ENCODE measurements at places on chromosomes 13 and 19.
A peak's percentile ranks its signal among the peaks of the same experiment; 100 is the strongest.

DNA sequence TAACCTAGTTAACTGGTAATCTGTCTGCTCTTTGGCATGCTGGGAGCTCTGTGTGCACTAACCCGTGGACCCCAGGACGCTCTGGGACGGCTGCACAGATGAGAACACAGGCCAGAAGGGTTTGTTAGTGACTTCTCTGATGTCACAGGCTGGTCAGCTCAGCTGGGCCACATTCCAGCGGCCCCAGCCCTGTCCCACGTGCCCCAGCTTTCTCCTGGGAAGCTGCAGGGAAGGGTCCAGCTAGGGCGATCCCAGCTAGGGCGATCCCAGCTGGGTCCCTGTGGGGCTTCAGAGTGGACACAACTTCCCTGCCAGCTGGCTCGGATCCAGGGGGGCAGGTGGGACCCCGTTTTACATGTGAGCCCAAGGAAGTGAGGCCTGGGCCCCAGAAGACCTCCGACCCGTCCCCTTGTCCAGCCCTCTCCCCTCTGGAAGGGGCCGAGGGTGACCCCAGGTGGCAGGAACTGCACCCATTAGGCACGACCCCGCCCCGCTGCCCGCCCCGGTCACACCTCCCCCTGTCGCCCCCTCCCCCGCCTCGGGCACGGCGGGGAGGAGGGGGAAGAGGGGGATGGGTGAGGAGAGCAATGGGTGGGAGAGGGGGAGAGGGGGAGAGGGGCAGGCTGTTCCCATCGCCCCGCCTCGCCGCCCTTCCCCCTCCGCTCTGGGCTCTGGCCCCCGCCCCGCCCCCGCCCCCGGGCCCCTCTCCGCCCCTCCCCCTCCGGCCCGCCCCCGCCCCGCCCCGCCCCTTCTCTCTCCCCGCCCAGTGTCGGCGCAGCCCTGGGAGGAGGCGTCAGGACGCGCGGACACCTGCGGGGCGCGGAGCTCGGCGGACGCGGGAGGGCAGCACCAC is 75.2 kb upstream of the MCF2L start:
- DNase-seq, result peak; percentile 35

GRCh38 chr13:111177081-111177711 is 62.1 kb downstream of the ARHGEF7 start:
- no peak for DNase-seq

GRCh38 chr13:49302817-49303216 is 55.1 kb downstream of the CDADC1 start:
- DNase-seq, result no peak

- DNase-seq, result no peak
Observed at GRCh38 chr19:3249408-3249807, 24.9 kb downstream of the CELF5 start.

- DNase-seq, result peak; percentile 78
Observed at GRCh38 chr13:106533101-106533942, 2.1 kb downstream of the EFNB2 start.

DNA sequence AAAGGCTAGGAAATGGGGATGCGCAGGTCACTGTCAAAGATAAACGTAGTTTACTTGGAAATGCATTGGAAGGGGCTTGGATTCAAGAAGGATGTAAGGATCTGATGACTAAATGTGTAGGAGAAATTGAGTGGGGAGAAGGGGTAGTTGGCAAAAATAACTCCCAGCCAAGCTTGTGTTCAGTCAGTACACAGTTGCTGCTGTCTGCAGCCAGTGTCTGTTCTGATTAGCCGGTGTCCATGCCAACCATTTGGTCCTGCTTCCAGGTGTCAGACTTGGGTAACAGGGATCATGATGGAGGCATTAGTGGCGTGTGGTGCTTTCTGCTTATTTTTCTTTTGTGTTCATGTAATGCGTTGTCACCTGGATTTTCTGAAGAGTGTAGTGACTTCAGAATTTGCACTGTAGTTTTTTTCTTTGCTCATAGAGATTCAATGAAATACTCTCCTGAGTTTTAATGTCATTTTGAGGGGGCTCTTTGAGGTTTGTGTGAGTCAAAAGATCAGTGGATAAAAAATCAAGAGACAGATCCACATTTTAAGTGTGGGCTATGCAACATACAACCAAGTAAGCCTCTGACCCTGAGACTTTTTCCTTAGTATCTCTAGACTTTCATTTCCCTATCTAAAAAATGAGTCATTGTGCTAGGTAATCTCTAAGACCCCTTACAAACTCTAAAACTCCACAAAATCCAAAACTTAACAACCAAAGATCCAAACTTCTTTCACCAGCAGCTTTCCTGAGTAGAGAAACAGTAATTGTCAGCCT is 103.9 kb downstream of the WDFY2 start:
- no peak for DNase-seq

DNA sequence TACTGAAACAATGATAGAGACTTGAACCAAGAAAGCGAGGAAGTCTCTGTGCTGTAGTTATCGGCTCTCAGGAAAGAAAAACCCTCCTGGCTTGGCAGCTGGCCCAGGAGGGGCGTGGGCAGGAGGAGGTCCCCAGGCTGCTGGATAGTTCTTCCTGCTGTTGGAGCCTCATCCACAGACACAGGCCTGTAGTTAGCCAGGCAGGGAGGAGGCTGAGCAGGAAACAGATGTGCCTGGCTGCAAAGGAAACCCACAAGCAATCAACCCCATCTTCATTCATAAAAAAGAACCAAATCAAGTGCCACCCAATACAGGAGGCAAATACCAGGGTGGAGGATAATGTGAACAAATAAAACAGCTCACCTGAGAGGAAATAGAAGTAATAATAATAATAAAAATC is 86.2 kb downstream of the IRS2 start:
- DNase-seq, result peak; percentile 88

GRCh38 chr13:105997581-105998550 is 537.6 kb downstream of the EFNB2 start:
- DNase-seq, result peak; percentile 84

DNA sequence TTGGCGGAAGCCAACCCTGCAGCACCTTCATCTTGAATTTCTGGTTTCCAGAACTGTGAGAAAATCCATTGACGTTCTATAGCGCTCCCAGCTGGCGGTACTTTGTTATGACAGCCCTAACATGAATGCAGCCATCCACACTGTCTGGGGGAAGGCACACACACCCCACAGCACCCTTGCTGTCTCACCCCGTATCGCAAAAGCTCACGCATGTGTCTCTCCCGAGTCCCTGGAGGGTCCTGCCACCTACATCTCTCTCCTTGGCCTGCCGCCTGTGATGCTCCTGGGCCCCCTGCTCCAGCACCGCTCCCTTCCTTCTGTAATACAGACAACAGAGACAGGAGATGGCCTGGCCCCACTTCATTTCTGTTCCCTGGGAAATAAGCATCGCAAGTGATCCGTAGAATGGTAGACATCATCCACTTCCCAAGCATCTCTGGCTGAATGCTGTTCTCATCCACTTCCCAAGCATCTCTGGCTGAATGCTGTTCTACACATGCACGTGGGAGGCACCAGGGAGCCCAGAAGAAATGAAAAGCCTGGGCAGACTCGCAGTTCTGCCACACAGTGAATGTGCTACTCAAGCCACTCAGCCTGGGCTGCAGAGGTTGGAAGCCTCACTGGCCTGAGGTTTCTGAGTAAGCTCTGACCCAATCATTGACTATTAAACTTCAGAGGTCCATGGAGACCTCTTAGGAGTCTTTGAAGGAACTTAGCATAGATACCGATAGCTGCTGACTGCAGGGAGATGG is 29.6 kb downstream of the EPN1 start:
- DNase-seq, result no peak

DNA sequence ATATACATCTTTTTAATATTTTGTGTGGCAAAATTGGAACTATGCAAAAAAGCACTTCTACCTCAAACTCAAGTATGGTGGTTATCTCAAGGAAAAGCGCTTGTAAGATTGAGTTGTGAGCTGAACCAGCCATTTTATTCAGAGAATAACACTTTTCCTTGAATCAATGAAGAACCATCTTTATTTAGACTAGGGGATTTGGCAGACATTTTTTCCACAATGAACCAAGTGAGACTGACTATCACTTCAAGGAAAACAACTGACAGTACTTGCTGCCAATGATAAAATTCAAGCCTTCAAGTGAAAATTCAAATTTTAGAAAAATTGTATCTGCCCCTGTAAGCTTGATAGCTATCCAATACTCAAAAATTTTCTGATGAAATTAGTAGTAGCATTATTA is 23.2 kb upstream of the SERTM1 start:
- no peak for DNase-seq

DNA sequence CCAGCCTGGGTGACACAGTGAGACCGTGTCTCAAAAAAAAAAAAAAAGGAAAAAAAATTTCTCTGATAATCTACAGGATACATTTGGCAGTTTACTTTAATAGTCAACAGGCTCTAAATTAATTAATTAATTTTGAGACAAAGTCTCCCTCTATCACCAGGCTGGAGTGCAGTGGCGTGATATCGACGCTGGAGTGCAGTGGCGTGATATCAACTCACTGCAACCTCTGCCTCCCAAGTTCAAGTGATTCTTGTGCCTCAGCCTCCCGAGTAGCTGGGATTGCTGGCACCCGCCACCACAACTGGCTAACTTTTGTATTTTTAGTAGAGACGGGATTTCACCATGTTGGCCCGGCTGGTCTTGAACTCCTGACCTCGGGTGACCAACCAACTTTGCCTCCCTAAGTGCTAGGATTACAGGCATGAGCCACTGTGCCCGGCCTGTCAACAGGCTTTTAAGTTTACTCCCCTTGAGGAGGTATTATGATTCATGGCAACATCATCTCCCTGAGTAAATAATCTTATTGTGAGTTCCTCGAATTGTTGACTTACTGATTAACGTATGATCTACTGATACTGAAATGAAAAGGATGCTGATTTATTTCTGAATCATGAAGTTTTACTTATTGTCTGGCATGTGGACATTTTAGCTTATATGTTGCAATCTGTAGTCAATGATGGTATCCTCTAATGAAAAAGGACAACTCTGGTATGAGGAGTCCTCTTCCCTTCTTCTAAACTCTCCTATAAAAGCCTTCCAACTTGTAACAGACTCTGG is 21.3 kb upstream of the MTRF1 start:
- DNase-seq, result no peak

DNA sequence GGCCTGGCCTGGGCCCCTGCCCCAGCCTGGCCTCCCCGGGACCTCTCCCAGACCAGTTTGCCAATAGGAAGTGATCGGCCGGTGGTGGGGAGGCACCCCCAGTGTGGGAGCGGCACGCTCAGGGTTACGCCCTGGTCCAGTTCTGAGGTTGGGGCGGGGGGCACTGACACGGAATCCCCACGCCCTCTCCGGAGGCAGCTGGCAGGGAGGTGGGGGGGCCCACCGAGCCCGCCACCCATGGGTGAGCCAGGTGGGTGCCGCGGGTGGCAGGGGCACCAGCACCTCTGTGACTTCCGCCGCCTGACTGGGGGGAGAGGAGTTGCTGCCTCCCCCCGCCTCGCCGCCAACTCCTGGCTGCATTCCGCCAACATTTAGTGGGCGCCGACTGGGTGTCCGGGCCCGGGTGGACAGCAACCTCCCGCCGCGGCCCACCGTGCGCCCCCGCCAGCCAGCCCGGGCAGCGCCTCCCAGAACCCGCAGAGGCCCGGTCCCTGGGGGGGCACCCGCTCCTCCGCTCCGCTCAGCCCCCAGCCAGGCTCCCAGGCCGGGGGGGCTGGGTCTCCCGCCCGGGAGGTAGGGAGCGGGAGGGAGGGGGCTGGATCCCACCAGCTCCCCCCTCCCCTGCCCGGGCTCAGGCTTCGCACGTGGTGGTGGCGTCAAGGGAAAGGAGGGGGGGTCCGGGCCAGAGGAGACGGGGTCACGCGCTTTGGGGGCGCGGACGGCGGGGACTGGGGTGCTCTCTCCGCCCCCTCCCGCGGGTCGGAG is 2.0 kb downstream of the ZBTB7A start:
- DNase-seq, result no peak

DNA sequence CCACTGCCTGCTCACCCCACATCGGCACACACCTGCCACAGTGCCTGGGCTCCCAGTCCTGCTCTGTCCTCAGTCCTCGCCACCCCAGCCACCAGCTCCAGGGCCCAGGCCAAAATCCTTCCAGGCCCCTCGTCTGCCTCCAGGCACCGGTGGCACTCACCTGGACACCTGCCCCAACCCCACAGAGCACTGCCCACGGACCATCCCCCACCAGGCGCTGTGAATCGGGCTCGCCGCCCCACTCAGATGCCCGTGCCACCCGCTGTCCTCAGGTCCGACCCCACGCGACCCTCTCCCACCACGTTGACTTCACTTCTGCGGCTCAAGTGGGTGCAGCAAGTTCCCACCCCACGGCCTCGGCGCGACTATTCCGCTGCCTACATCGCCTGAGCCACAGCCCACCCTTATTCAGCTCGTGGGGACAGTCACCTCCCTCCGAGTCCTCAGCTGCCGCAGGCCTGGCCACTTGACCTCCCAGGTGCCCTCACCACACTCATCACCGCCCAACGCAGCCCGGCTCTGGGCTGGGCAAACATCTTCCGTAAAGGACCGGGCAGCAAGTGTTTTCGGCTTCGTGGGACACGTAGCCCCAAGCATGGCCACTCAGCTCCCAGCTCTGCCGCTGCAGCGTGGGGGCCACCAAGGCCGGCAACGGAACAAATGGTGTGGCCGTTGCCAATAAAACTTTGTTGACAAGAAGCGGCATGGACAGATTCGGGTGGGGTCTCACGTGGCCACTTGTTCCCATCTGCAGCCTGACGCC is 5.7 kb downstream of the PIP5K1C start:
- no peak for DNase-seq

DNA sequence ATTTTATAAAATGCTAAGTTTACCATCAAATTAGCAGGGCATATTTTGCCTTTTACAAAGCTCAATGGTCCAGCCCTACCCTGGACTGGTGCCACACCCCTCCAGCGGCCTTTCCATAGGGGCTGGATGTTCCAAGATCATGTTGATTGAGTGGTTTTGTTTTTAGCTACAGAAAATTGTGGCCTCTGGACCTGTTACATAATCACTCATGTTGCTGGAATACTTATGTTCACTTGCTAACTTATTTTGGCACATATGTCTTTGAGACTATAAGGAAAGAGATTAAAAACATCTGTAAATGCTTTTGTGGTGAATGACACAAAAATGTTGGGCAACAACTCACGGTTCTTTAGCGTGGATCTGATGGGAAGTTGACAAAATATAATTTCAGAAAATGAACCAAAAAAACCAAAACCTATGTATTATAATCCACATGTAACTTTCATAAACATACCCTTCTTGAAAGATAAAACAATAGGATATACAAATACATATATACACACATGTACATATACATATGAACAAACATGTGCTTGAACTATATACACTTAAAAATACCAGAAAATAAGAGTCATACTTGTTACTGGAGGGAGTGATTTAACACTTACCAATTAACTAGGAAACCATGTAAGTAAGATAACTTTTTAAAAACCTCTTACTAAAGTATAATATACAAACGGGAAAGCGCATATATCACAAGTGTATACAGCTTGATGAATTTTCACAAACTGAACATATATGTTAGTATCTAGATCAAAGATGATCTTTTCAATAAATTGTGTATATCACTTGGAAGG is 46.6 kb upstream of the SLC15A1 start:
- peak; percentile 77 for DNase-seq

- DNase-seq, result peak; percentile 95
Observed at GRCh38 chr19:49676136-49676783, 811 bp upstream of the PRMT1 start.

- DNase-seq, result no peak
Observed at GRCh38 chr13:40640202-40640601, 26.2 kb downstream of the FOXO1 start.
